ENCODE measurements at places on chromosomes 2 and 18.

- no peak for DNase-seq
Measured at GRCh38 chr2:182999348-183000028, 38.8 kb downstream of the NCKAP1 start.

DNA sequence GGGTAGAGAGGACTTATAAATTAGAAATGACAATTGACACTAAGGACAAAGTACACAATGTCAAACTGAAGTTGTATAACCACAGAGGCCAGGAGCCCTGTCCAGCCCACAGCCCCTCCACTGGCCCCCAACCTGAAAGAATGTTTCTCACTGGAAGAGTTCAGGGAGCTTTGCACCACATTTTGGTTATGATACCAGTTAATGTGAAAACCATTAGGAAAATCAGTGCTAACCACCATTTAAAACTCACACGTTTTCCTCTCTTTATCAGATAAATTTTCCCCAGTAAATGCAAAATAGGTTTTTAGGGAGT lies 6.2 kb upstream of the IL1RL2 start:
- no peak for DNase-seq

- no peak for DNase-seq
Measured at GRCh38 chr2:131369954-131370353, 6.0 kb upstream of the RAB6D start.

GRCh38 chr2:149586898-149587219 lies 716 bp downstream of the MMADHC start:
- no peak for DNase-seq

DNA sequence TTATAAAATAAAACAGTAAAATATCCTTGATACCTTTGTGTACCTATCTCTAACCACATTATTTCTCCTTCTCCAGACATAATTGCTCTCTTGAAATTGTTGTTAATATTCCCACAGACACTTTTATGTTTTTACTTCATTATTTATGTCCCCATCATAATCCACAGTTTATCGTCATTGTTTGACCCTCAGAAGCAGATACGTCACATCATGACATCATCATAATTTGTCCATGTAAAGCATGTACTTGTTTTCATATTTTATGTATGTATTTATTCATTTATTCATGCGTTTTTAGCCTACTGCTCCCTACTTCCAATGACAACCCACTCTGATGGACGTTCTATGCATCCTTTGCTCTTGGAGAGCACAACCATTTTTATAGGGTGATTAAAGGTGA lies 1406.9 kb upstream of the NXPH2 start:
- no peak for DNase-seq

GRCh38 chr18:13270279-13270855 lies 51.8 kb downstream of the LDLRAD4 start:
- DNase-seq, result no peak

GRCh38 chr2:27664622-27665363 lies 1.1 kb downstream of the SLC4A1AP start:
- DNase-seq, result no peak

GRCh38 chr2:47011696-47012095 lies 96.1 kb upstream of the MCFD2 start:
- no peak for DNase-seq

DNA sequence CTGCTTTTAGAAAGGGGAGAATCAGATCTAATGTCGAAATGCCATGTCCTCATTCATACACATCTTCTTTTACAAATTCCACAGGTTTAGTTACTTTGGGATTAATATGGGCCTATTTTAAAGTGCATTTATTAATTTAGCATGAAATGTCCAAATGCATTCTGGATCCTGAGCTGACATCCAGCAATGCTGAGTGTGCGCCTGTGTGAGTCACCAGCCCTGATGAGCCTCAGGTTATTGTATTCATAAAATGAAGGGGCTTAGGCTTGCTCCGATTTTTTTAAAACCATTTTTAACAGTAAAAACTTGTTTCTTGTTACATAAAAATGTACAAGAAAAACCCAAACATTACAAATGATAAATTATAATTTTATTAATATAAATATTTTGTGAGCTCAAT lies 94.1 kb downstream of the SH3YL1 start:
- DNase-seq, result no peak

- DNase-seq, result no peak
Measured at GRCh38 chr2:23656597-23656973, 270.3 kb downstream of the ATAD2B start.

Measured in epithelial cell of prostate (primary cell).